ENCODE measurements at places on chromosomes 4 and X.

DNA sequence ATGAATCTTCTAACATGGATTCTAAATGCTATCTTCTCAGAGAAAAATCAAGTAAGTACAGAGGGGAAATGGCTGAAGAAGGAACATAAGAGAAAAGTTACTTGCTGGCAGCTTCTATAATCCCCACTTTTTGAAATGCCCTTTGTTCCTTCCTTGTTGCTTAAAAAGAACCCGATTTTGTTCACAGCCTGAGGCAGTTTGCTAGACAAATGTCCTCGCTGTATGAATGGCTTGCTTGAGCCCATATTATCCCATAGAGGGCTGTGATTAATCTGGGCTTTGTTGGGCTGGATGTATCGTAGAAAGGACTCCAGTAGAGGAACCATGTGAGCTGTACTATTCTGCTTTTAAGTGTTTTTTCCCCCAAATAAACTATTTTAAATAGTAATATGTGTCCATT, 134.3 kb upstream of the FGF13 start:
- DNase-seq, result no peak

- DNase-seq, result no peak
Observed at GRCh38 chrX:125202591-125203248, 117.0 kb upstream of the TEX13C start.

DNA sequence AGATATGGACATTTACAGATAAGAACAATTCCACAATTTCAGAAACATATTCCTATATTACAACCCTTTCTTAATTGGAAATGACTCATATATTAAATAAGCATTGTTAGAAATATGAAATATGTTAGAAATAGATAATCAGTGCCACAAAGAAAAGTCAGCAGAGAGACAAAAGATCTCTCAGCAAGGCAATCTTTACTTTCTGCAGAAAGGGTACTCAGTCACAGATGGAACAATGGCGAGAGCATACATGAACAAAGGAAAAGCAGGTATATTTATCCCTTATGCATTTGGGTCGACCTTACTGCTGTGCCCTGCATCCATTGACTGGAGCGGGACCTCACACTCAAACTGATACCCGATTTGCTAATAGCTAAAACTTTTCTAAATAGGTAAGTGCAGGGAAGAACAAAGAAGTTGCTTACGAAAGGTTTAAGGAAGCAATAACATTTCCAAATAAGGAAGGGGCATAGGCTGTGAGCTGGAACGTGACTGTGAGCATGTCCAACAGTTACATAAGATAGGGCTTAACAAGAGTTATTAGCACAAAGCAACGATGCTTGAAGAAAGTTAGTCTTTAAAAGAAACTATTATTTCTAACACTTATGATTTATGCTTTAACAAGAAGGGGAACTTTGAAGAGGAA, 40.8 kb downstream of the MGARP start:
- no peak for DNase-seq

DNA sequence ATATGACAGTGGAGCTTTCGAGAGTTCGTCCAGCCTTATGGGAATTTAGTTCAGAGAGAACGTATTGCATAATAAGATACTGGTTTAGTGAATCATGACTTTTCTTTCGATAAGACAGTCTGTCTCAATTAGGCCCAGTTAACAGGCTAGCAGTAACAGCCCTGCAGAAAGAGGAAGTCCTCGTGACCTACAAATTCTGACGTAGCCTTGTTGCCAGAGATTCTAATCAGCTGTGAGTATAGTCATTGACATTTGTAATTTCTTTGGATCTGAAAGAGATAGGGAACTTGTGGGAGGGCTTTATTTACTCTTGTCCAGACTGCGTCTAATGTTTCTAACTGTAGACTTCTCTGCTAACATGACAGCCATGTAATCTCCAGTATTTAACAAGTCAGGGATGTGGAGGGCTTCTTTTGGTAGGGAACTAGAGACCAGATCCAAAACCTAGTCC, 15.8 kb downstream of the ART3 start:
- no peak for DNase-seq

DNA sequence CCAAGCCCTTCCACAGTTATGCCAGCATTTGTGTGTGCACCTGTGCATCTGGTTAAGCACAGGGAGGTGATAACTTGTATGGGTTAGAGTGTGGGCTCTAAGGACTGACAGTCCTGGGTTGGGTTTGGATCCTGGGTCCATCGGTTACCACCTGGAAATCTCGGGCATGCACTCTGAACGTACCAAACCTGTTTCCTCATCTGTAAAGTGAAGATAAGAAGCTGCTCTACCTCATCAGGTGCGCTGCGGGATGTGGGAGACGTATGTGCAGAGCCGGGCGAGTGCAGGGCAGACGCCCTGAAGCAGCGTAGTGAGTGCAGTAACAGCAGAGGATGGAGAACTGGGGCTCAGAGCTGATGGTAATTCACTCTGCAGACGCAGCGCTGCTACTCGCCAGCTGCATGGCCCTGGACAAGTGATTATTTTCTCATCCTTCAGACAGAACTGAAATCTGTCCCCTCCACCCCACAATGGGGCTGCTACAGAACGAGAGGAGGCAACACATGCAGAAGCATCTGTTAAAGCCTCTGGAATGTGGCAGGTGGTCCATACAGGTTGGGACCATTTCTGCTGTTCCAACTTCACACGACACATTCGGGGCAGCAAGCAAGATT, 64.4 kb downstream of the HADH start:
- no peak for DNase-seq

- no peak for DNase-seq
Observed at GRCh38 chr4:86521373-86521969, 72.6 kb upstream of the PTPN13 start.

DNA sequence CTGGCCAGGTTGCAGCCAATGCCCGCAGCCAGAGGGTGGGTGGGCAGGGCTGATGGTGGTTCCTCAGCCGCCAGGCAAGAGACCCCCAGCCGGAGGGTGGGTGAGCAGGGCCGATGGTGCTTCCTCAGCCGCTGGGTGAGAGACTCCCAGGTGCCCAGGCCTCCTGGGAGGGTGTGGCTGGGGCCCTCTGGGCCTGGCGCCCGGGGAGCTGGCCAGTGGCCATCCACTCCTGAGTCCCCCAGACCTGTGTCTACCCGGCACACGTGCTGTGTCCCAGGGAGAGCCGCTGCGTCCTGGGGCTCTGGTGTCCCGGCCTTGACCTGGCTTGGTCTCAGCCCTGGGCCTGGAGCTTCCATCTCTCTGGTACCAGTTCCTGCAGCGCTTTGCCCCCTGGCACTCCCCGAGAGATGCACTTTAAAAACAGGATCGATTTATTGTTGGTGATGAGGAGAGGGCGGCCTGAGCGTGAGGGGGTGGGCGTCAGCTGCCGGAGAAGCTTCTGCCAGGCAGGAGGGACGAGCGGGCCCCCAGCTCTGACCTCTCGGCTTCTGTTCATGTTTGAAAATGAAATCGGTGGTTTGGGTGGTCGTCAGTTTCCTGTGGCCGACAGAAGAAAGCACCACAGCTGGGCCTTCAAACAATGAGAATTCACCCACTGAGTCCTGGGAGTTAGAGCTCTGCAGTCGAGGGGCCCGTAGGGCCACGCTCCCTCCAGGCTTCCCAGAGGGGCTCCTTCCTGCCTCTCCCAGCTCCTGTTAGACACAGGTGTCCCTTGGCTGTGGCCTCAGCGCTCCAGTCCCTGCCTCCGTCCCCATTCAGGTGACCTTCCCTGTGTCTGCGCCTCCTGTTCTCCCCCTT, 6.5 kb downstream of the DOK7 start:
- DNase-seq, result no peak

DNA sequence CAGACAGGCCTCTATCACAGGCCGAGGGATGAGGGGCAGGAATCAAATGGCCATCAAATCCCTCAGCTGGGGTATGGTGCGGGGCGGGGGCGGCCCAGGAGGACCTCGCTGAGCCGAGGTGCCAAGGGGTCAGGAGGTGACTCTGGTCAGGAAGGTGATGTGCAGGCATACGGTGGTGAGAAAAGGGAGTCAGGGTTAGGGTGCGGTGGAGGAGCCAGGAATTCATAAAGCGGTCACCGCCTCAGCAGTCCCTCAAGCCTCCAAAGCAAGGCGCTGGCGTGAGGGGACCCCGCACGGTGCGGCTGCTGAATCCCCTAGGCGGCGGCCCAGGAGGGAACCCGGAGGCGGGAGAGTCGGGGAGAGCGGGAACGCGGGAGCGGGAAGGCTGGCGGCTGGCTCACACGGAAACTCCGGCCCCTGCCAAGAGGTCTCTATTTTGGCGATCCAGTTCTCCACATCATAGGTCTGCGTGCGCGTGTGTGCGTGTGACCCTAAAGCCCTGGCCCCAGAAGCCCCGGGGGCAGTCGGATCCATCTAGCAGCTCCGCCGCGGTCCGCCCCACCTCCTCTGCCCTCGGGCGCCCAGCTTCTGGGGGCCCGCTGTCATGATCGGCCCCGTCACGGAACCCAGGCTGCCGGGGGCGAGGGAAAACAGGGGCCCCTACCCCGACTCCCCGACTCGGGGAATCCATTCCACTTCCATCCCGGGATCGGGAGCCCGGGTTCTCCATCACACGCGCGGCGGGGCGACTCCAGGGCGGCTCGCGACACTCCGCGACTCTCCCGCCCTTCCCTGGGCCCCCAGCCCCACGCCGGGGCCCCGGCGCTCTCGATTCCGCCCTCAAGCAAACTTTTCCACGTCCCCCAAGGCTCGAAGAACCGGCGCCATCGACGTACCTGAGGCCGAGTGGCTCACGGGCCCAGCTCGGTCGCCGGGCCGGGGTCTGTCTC, 593 bp downstream of the ELF4 start:
- no peak for DNase-seq

DNA sequence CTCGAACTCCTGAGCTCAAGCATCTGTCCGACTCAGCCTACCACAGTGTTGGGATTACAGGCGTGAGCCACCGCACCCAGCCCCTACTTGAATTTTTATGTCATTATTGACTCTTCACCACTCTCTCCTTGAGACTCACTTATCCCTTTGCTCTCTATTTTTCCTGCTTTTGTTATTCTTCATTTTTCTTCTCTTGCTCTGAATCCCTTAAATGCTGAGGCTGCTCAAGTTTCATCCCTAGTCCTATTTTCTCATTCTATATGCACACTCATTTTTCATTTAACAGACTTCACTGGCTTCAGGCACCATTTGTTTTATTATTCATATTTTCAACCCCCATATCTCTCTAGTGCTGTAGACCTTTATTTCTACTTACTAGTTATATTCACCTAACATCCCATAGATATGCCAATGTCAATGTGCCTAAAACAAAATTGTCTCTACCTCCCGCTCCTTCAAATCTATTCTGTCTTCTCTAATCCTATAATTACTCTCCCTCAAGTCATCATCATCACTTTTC, 85.7 kb downstream of the APOOL start:
- DNase-seq, result no peak

DNA sequence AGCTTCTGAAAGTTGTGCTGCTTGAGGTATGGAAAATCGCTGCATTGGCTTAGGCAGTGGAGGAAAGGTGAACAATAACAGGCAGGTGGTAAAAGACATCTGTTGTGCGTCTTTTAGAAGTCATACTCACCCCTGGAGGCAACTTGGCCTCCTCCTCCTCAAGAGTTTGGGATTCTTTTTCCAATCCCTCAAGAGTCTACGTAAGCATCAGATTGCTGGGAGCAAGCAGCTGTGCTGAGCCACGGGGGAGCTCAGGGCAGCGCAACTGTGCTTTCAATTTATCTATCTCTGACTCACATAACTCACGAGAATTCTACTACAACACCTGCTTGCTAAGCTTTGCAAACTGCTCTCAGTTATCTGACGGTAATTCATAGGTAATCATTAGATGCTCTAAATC, 6.4 kb upstream of the RBMX2 start:
- no peak for DNase-seq

DNA sequence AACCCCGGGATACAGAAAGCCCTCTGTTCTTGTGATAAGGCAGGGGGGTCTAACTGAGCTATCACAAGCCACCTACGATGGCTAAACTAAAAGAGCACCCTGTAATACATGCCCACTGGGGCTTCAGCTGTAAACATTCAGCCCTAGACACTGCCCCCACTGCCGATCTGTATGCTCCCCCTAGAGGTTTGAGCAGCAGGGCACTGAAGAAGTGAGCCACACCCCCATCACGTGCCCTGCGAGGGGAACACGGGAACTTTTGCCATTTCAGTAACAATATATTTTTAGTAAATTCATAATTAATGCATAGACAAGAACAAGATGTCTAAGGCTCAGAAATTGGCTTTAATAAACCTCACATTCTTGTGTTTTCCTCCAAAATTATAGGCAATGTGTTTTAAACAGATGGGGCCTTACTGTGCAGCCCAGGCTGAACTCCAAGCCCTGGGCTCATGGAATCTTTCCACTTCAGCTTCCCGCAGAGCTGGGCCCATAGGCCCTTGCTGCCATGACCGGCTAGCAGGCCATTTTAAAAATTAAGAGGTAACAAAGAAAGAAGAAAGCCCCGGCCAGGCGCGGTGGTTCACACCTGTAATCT, 235.3 kb upstream of the SFRP2 start:
- DNase-seq, result no peak

- no peak for DNase-seq
Observed at GRCh38 chr4:155173371-155173770, 35.1 kb upstream of the NPY2R start.

DNA sequence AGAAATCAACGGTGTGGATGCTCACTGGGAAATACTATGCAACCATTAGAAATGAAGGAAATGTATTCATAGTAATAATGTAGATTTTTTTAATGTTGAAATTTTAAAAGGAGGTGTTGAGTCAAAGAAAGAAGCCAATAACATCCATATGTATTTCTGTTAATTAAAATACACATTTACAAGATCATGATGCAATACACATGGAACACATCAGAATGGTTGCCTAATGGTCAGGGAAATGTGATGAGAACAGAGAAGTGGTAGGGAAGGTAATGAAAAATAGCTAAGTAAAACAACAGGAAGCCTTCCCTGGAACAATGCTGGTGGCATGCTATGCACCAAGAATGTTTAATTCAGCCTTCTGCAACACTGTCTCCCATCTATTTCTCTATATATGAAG, 18.2 kb downstream of the AREG start:
- no peak for DNase-seq

DNA sequence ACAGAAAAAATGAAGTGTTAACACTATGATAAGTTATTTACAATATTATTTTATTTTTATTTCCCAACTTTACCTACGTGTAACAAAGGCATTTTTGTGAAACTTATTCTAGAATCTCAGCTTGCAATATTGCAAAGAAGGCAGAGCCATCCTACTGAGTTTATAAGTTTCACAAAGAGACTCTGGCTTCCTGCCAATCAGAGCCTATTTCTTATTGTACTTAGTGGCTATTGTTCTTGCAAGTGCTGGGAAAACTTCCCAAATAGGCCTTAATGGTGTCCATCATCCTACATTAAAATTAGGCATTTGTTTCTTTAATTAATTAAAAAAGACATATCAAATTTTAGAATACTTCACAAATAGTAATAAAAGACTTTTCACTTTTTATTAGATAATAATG, 233.2 kb downstream of the EPHA5 start:
- DNase-seq, result no peak

- DNase-seq, result no peak
Observed at GRCh38 chr4:110815950-110816349, 193.1 kb upstream of the PITX2 start.

- no peak for DNase-seq
Observed at GRCh38 chr4:876780-877179, 50.9 kb upstream of the CPLX1 start.

GRCh38 chr4:4871242-4871572, 11.7 kb downstream of the MSX1 start:
- DNase-seq, result no peak

Data from SHP77 (cell line).